ENCODE measurements at places on chromosomes 3 and 15.

- H3K27ac ChIP-seq = no peak overlapping the region
- H3K36me3 ChIP-seq = no peaks in the 10 kb centered on the region
- H3K4me3 ChIP-seq = no peak overlapping the region
- DNase-seq = no peak
- H3K4me1 ChIP-seq = no peaks in the 10 kb centered on the region
Measured at GRCh38 chr15:49452595-49452994, 29.6 kb downstream of the FGF7 start.

DNA sequence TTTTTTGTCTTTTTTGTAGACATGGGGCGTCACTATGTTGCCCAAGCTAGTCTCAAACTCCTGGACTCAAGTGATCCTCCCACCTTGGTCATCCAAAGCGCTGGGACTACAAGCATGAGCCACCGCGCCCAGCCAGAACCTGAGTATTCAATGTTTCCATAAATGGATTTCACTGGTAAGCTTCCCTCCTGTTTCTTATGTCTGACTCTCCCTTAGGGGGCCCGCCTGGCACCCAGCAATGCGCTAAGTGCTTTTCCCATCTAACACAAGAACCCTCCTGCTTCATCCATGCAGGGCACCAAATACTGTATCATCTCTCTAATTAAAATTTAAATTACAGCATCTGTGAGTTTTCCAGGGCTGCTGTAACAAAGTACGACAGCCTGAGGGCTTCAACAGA, 44.9 kb downstream of the KLF15 start:
- DNase-seq = no peak
- H3K27ac ChIP-seq = no peak overlapping the region
- H3K4me3 ChIP-seq = no peak overlapping the region
- no peaks in the 10 kb centered on the region for H3K4me1 ChIP-seq

DNA sequence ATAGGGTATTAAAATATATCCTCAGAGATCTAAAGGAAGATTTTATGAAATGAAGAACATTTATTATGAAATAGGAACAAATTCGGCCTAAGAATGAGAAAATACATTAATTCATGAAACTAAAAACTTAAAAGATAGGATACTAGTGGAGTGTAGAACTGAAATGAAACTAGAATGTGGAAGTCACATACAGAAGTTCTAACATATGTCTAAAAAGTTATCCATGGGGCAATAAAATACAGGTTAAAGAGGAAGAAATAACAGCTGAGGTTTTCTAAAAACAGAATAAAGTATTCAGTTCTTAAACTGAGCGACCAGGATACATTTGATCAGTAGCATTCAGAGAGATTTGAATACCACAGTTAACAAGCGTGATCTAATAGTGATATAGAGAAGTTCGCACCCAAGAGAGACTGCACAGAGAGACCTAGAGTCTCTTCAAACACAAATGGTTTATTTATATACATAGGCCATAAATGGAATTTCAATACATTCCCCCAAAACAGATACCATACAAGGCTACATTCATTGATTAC, 85.9 kb downstream of the FEZF2 start:
- DNase-seq = no peak
- H3K27me3 ChIP-seq = no peaks in the 10 kb centered on the region
- no peak overlapping the region for H3K27ac ChIP-seq
- no peaks in the 10 kb centered on the region for H3K36me3 ChIP-seq
- no peak overlapping the region for H3K4me3 ChIP-seq
- no peaks in the 10 kb centered on the region for H3K4me1 ChIP-seq

DNA sequence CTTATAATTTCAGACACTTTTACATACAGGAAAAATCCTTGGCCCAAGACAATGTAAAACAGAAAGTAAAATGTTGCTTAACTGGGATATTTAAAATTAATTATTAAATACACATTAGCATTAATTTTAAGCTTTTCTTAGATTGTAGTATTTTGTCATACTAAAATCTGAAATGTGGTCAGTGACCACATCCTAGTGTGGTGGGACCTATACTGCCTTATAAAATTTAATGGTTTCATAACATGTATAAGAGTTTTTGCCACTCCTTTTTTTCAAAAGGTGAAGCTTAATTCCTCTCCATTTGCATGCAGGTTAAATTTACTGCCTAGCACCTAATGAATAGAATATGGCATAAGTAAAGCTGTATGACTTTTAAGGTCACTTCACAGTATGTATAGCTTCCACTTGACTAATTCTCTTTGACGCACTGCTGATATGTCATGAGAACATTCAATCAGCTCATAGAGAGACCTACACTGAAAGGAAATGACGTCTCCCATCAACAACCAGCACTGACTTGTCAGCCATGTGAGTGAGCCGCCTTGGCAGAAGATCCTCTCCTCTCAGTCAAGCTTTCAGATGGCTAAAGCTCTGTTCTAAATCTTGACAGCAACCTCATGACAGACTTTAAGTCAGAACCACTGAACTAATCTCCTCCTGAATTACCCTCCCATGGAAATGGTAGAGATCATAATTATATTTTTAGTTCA, 847.8 kb downstream of the SI start:
- no peak overlapping the region for H3K4me3 ChIP-seq
- H3K4me1 ChIP-seq = no peaks in the 10 kb centered on the region
- H3K27me3 ChIP-seq = no peaks in the 10 kb centered on the region
- no peak overlapping the region for H3K27ac ChIP-seq
- no peaks in the 10 kb centered on the region for H3K36me3 ChIP-seq

DNA sequence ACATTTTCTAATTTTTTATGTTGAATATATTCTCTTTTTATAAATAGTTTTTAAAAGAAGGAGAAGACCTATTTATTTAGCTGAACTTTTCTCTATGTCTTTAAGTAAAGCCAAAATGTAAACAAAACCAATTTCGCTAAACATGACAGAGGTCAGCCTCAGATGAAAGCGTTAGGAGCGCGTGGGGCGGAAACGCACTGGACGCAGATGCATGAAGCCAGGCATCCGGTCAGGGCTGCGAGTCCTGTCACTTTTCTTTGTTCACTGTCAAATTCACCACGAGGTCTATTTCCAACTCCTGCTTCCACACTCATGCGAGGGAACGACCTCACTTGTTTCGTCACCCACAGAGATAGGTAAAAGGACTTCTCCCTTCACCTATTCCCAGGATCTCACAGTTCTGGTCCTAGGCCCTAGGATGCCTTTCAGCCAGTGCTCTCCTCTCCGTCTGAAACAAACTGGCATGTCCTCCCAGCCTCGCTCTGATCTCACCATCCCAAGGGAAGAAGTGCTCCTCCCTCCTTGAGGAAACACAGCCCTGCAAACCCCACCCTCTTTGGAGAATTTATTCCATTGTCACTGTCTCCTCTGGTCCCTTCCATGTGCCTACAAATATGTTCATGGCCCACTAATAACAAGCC, 57.9 kb downstream of the ITGB5 start:
- H3K4me3 ChIP-seq = no peak overlapping the region
- DNase-seq = no peak
- peaks cover 26% of the 10 kb centered on the region for H3K27me3 ChIP-seq
- H3K27ac ChIP-seq = no peak overlapping the region

DNA sequence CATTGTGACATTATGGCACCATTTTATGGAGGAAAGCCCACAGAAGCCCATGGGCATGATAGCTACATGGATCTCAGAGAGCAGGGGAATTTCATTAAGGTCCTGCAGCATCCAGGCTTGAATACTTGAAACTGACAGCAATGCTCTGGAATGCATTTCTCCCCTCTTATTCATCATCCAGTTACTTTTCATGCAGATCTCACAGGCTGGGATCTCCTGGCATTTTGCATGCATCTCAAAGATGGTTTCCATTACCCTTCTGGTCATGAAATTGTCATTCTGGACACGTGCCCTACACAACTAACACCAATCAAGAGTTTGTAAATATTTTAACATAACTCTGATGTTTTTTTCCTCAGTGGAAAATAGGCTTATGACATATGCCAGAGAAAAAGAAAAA, 32.4 kb downstream of the VGLL3 start:
- no peaks in the 10 kb centered on the region for H3K27me3 ChIP-seq
- no peaks in the 10 kb centered on the region for H3K4me1 ChIP-seq
- no peaks in the 10 kb centered on the region for H3K36me3 ChIP-seq
- no peak overlapping the region for H3K27ac ChIP-seq
- H3K4me3 ChIP-seq = no peak overlapping the region

- H3K27ac ChIP-seq = no peak overlapping the region
- H3K27me3 ChIP-seq = peaks cover 23% of the 10 kb centered on the region
- no peak overlapping the region for H3K4me3 ChIP-seq
- DNase-seq = no peak
- H3K4me1 ChIP-seq = no peaks in the 10 kb centered on the region
Measured at GRCh38 chr3:185995352-185995751, 57.5 kb upstream of the TRA2B start.

DNA sequence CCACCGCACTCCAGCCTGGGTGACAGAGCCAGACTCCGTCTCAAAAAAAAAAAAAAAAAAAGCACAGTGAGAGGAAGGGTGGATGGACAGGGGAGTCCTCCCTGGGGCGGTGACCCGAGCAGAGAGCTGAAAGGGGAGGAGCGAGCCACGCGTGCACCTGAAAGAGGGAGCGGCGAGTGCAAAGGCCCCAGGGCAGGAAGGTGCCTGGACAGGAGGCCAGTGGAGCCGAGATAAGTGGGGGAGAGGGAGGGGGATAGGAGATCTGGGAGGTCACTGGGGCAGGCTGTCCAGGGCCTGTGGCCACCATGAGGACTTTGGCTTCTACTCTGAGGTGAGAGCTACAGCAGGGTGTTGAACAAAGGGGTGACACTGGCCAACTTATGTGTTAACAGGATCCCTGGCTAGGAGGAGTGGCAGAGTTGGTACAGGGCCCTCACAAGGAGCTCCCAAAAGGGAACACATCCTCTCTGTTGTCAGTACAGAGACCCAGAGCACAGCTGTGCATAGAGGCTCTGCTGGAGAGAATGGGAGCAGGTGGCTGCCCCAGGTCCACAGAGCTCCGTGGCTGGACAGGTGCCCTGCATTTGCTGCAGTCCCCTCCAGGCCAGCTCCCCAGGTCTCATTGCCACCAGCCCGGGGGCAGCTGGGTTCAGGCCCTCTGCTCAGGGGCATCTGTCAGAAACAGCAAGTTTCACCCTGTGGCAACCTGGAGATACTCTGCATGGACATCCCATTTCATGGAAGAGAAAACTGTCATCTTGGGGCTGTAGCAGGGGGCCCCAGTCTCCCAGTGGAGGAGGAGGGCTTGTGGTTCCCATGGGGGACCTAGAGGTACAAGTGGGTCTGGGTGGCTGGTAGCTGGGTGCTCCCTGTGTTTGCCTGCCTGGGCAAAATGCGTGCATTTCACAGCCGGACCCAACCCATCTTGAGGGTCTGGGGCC, 28.5 kb downstream of the FBLN2 start:
- no peak for DNase-seq
- H3K36me3 ChIP-seq = no peaks in the 10 kb centered on the region
- no peak overlapping the region for H3K4me3 ChIP-seq

- H3K4me1 ChIP-seq = peaks cover 10% of the 10 kb centered on the region
- no peak for DNase-seq
- H3K27ac ChIP-seq = no peak overlapping the region
Measured at GRCh38 chr15:100926258-100926657, 7.1 kb downstream of the LRRK1 start.

DNA sequence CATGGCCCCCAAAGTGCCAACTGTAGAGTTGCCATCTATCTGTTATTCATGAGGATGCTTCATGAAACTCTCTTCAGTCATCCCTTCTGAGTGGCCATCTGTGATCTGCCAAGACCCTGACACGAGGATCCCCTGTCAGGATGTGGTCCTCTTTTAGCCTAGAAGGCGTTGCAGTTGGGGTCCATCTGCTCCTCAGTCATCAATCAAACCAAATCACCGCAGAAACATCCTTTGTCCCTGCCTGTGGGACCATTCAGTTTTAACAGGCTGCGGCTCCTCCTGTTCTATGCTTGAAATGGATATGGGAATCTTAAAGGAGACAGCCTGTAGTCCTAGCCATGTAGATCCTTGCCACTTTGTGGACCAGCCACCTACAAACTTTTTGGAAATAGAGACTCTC, 5.9 kb upstream of the RPS27L start:
- no peaks in the 10 kb centered on the region for H3K27me3 ChIP-seq
- peaks cover 2% of the 10 kb centered on the region for H3K36me3 ChIP-seq
- H3K4me3 ChIP-seq = no peak overlapping the region
- DNase-seq = no peak
- peaks cover 6% of the 10 kb centered on the region for H3K4me1 ChIP-seq
- H3K27ac ChIP-seq = no peak overlapping the region

GRCh38 chr15:58064980-58065444, 499 bp downstream of the ALDH1A2 start:
- H3K27ac ChIP-seq = no peak overlapping the region
- no peaks in the 10 kb centered on the region for H3K36me3 ChIP-seq
- DNase-seq = no peak
- H3K4me3 ChIP-seq = no peak overlapping the region

DNA sequence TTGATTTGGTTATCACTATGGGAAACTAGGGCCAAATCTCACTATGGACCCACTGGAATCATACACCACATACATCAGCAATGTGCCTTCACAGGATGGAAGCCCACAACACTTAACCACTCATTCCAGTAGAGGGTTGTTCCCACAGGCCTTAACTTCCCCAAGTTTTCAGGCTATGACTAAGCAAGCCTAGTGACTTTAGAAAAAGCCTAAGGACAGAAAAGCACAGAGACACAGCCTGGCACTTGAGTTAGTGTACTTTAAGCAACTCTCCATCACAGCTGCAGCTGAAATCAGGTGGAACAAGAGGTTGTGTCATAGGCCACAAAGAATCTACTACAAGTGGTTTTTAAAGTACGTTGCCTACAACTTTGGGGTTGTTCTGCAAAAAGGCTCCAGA, 128.7 kb downstream of the LRRN1 start:
- no peaks in the 10 kb centered on the region for H3K27me3 ChIP-seq
- H3K4me1 ChIP-seq = no peaks in the 10 kb centered on the region
- no peak overlapping the region for H3K27ac ChIP-seq
- DNase-seq = no peak
- no peaks in the 10 kb centered on the region for H3K36me3 ChIP-seq

DNA sequence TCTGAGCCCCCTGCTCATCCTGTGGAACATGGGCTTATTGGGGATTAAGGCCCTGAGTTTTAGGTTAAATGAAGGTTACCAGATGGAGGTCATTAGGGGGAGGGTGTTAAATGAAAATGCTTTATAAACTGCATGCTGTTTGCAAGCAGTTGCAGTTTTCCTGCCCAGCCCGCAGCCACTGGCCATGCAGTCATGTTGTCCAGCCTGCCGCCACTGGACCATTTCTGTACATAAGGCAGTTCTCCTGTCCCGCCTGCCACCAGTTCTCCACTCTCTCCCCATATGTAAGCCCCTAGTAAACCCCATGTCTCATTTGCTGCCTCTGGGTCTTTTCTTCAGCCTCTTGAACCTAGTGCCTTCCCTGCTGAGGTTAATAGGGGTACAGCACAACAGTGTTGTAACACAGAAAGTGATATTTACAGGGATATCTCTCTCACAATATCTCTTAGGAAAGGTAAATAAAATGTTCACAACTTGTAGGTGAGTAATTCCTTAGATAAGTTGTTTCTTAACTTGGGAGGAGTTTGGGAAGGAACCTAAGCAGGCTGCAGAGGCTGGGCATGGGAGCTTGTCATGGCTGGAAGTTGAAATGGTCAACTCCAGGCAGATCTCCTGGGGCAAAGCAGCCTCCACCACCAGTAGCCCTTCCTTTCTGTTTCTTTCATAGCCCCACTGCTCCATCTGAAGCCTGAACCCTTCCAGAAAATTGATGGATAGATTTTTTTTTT, 148.2 kb downstream of the CMSS1 start:
- DNase-seq = no peak
- H3K4me3 ChIP-seq = no peak overlapping the region
- H3K4me1 ChIP-seq = peaks cover 17% of the 10 kb centered on the region
- H3K27ac ChIP-seq = no peak overlapping the region
- no peaks in the 10 kb centered on the region for H3K36me3 ChIP-seq
